ENCODE measurements at places on chromosomes 1 and 21.
A peak's percentile ranks its signal among the peaks of the same experiment; 100 is the strongest.

GRCh38 chr1:166721145-166721544 lies 118.1 kb upstream of the POGK start:
- no peak for DNase-seq

DNA sequence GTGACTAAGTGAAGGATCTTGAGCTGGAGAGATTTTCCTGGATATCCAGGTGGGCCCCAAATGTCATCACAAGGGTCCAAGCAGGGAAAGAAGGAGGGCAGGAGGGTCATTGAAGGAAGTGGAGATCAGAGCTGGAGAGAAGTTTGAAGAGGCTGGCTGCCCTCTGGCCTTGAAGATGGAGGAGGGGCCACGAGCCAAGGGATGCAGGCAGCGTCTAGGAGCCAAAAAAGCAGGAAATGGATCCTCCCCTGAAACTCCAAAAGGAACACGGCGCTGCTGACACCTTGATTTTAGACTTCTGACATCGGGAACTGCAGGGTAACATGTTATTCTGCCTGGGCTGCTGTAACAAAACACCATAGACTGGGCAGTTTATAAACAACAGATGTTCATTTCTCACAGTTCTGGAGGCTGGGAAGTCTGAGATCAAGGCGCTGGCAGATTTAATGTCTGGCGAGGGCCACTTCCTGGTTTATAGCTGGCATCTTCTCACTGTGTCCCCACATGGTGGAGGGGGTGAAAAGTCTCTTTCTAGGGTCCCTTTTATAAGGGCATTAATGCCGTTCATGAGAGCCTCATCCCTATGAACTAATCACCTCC lies 28.8 kb upstream of the ZBTB21 start:
- no peak for DNase-seq

DNA sequence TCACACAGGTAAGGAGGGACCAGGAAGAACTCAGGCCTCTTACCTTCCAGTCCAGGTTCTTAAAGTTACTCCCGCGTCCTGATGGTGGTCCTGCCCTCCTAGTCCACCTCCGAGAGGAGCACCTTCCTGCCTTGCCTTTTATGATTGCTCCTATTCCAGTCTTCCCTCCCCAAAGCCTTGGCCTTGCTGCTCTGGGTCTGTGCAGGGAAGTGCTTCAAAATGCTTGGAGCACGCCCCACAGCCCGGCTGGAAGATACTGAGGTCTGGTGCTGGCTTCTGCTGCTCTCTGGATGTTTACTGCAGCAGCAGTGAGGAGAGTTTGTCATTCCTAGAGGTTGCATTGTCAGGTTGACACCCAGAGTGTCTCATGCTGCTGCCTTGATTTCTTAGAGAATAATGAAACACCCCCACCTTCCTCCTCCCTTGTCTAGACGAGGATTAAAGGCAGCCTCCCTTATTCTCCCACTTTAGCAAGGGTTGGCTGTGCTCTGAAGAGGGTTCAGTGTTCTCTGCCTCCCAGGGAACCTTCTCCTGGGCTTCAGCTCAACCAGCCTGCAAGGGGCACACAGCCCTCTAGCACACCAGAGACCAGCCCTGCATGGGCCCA lies 142.2 kb upstream of the CACNA1E start:
- DNase-seq = no peak

GRCh38 chr1:212655668-212656440 lies 43.8 kb downstream of the BATF3 start:
- no peak for DNase-seq

GRCh38 chr1:228913626-228914414 lies 178.5 kb downstream of the RHOU start:
- DNase-seq = no peak

DNA sequence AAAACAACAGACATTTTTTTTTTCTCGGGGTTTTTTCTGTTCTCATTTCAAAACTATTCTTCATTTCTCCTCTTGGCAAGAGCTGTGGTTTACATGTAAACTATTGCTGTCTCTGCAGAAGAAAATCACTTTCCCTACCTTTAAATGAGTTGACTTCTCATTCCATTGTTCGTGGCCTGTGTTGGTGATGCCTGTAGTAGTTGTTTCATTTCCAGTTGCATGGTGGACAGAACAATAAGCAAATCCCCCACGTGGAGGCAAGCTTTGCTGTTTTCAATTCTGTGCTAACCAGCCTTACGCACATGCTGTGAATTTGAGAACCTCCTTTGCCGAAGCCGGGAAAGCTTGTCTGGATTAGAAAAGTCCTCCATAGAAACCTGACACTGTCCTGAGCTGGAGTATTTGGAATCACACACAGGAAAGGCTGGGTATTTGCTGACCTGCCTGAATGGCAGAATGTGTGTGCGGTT lies 26.2 kb upstream of the MAP3K7CL start:
- no peak for DNase-seq

- no peak for DNase-seq
These were observed 5.9 kb downstream of the BLACAT1 start for GRCh38 chr1:205449750-205450443.

GRCh38 chr1:95041491-95042165 lies 31.1 kb downstream of the ALG14 start:
- peak; percentile 62 for DNase-seq

GRCh38 chr21:38527737-38528136 lies 29.5 kb upstream of the ERG start:
- no peak for DNase-seq

DNA sequence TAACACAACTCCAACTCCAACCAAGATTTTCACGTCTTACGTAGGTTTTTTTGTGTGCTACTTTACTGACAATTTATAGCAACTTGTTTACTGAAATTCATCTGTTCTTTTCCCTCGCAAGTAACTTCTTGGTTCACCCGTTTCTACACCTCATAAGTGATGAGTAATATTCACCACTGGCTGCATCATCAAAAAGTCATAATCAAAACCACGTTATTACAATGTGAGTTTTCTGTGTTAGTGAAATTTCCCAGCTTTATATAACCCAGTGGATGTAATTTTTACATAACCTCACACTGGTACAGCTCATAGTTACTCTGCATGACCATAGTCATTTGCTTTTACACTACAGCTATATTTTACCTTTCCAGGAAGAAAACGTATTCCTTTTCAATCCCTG lies 401.1 kb upstream of the LYPLAL1 start:
- no peak for DNase-seq

- no peak for DNase-seq
These were observed 45.2 kb downstream of the ATP1A1 start for GRCh38 chr1:116418091-116418830.

DNA sequence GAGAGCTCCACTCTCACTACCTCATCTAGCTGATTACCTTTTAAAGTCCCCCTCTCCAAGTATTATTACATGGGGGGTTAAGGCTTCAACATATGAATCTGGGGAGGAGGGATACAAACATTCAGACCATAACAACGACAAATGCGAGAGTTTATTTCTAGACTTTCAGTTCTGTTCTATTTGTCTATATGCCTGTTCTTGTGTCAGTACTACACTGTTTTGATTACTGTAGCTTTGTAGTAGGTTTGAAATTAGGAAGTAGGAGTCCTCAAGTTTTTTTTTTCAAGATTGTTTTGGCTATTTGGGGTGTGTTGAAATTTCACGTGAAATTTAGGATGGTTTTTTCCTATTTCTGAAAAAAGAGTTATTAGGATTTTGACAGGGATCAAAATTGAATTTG lies 16.3 kb downstream of the ZMYM4 start:
- no peak for DNase-seq

GRCh38 chr1:94045465-94046056 lies 75.4 kb downstream of the ABCA4 start:
- peak; percentile 66 for DNase-seq

DNA sequence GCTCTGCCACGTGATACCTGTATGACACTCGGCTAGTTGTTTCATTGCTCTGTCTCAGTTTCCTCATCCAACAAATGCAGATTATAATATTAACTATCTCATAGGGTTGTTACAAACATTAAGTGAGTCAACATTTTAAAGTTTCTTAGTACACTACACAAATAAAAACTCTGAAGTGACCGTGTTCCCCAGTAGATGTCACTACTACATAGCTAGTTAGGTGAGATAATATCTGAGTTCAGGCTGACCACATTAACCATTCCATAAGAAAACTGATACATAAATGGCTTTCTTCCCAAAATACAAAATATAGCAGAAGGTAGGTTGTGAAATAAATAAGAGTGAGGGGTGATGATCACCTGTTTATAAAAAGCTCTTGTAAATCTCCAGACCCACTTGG lies 214.1 kb downstream of the NUF2 start:
- peak; percentile 70 for DNase-seq

GRCh38 chr1:116164604-116165368 lies 53.6 kb downstream of the MAB21L3 start:
- no peak for DNase-seq

DNA sequence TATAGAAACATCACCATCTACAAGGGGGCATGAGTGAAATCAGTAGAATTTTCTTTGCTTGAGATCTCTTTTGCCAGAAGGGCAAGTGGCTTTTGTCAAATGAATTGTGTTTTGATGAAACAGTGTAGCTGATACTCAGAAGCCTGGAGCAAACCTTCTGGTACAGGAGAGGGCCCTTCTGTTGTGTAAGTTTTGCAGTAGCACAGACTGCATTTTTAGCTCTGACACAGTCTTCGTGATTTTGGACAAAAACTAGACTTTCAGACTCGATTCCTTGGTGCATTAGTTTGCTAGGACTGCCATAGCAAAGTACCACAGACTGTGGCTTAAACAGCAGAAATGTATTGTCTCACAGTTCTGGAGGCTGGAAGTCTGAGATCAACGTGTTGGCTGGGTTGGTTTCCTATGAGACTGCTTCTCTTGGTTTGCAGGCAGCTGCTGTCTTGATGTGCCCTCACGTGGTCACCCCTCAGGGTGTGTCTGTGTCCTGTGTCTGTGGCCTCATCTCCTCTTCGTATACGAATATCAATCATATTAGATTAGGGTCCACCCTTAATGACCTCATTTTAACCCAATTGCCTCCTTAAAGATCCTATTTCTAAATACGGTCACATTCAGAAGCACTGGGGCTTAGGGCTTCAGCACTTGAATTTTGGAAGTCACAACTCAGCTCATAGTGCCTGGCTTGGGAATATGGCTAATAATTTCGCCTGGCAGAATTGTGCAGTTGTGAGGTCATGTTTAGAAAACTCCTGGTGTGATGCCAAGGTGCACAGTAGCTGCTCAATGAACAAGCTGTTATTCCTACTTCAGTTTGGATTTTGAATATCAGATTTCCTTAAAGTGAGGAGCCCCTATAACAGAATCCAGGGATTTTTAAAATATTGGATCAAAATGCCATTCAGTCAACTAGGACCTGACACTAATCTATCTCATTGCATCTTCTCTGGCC lies 21.2 kb upstream of the DISC1 start:
- no peak for DNase-seq

DNA sequence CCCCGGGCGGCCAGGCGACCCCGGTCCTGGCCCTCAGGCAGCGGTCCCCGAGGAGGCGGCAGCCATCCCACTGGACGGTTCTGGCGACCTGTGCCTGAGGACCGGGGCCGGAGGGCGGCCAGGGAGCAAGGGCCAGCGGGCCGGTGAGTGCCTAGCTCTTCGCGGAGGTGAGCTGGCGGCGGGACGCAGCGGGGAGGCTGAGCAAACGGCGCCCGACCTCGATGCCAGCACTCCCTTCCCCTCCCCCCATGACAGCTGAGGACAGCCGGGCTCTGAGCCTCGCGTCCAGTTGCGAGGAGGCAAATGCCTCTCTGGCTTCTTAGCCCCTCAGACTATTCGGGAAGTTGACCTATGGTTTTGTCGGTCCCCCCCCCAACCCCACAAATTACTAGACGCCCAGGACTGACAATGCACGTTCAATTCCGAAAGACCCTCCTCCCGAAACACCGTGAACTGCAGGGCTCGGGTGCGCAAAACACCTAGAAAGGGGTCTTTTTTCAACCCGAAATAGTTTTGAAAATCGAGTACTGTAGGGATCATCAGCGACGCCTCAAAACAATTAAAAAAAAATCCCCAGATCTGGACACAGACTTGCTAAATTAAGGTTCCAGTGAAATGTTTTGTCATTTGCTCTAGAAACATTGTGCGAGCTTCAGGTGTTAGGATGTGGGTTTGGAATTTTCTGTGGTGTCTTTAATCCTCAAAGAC lies 8.3 kb downstream of the CDKN2C start:
- no peak for DNase-seq

- no peak for DNase-seq
These were observed 103.4 kb downstream of the HLX start for GRCh38 chr1:220982686-220983085.

GRCh38 chr1:183093786-183094298 lies 70.6 kb downstream of the LAMC1 start:
- no peak for DNase-seq

GRCh38 chr1:92957030-92957734 lies 4.1 kb downstream of the DIPK1A start:
- no peak for DNase-seq

DNA sequence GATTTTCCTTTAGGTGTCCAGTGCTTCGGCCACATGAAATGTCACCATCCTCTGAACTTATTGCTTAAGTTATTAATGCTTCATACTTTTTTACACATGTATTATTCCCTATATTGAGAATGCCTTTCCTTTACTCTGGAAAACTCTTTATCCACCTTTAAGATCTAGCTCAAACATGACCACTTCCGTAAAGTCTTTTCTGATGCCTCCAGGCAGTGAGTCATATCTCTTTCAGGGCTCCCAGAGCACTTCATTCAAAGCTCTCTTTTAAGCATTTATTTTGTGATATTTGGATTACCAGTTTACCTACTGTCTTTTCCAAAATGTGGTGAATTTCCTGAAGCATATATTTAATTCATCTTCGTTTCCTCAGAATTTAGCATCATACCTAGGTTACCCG lies 178.9 kb downstream of the HS2ST1 start:
- DNase-seq = no peak

GRCh38 chr1:231418101-231418740 lies 3.9 kb downstream of the EGLN1 start:
- DNase-seq = no peak

GRCh38 chr1:37469386-37469785 lies 5.0 kb upstream of the ZC3H12A start:
- no peak for DNase-seq

- DNase-seq = no peak
These were observed 95.9 kb downstream of the KCNJ15 start for GRCh38 chr21:38352536-38353219.

- DNase-seq = no peak
These were observed 3.3 kb upstream of the NT5C1A start for GRCh38 chr1:39675220-39675619.

GRCh38 chr1:9422321-9422720 lies 116.9 kb upstream of the SLC25A33 start:
- DNase-seq = no peak

GRCh38 chr1:5796028-5796427 lies 196.2 kb downstream of the NPHP4 start:
- DNase-seq = no peak

GRCh38 chr1:42852608-42852980 lies 6.2 kb downstream of the ZNF691 start:
- no peak for DNase-seq

All from SK-N-MC (cell line).